ENCODE measurements at places on chromosomes 3 and 15.

DNA sequence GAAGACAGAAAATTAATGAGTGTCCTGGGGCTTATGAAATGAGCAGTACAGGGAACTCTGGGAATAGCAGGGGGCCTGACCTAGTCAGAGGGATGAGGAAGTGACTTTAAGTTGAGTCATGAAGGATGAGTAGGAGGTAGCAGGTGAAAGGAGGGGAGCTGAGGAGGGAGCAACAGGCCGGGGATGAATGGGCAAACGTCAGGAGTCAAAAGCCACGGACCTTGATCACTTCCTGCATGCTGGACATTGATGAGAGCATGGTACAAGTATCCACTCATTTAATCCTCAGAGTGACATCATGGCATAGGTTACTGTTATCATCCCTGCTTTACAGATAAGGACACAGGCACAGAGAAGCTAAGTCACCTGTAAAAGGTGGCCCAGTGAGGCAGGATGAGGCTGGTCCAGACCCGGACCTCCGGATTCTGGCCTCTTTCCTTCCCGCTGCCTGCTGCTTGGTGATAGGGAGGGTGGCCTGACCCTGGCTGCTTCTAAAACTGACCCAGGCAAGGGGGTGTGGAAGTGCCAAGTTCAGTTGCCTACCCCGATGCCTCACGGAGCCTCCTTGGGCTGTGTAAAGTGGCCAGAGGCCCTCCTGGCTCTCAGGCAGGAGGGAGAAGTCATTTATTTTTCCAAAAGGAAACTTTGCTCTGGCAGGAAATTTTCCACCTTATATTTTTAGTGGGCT lies 7.6 kb downstream of the CORO2B start:
- no peak for DNase-seq

DNA sequence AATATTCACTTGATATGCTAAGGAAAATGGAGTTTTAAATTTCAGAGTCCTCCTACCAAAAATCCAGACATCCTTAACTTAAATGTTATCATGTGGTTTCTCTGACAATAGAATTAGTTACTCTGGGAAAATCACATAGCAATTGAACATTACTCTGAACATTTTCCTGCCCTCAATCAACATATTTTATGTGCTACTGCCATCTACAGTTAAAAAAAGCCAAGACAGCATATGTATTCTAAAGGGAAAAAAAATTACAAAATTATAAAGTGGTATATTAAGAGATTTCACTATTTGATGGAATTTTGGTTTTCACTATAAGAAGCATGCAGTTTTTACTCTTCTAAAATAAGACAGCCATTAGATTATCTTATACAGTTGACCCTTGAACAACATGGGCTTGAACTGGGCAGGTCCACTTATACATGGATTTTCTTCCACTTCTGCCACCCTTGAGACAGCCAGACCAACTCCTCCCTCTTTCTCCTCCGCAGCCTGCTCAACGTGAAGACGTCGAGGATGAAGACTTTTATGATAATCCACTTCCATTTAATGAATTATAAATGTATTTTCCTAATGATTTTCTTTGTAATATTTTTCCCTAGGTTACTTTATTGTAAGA lies 122.3 kb downstream of the ATP1B3 start:
- peak; percentile 49 for DNase-seq

DNA sequence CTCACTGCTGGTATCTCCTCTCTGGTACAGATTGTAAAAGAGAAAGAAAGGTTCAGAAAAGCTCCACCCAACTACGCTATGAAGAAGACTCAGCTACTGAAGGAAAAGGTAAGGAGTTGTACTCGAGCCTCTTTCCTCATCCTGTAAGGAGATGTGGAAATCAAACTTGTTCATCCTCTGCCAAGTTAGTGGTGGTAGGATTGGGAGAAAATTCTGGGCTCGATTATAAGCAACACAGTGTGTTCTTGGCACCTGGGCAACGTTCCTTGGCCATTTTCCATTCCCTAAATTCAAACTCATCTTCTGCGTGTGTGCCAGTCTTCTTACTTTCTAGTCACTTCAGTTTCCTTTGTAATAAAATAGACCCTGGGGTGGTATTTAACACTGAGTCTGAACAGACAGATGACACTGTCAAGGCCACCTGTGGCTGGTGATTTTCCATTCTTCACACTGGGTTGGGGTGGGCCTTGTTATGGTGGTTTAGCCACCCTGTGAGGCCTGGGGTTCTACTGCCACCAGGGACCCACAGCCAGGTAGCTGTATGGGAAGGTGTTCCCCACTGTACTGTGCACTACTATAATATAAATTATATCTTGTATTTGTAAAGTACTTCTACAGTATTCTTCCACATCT lies 17.1 kb upstream of the ITPKA start:
- no peak for DNase-seq

GRCh38 chr15:47756872-47757271 lies 39.6 kb downstream of the SEMA6D start:
- DNase-seq: no peak

- no peak for DNase-seq
Measured at GRCh38 chr15:68639926-68640600, 61.3 kb downstream of the CORO2B start.

GRCh38 chr3:101724329-101725193 lies at the start of gene CEP97:
TSS of gene CEP97 (plus strand) at chr3:101724614. CDS start at chr3:101724677, 63 bp downstream.
- DNase-seq: peak; percentile 95

- DNase-seq: no peak
Measured at GRCh38 chr15:70533931-70534742, 229.2 kb downstream of the UACA start.

Data from NCI-H1105 treated with DMSO at 0.1 percent for 48 hours (cell line).